ENCODE measurements at places on chromosomes 6 and 20. TPM values are rescaled to one million over a fixed set of nuclear protein-coding genes. Genes with fewer than 3 reads are reported as not detected.

Gene ADGRF5
- 4.2 TPM for total RNA-seq

Gene SGK2
- 0.09 TPM for total RNA-seq

Gene OR2H1
- total RNA-seq = not detected

- DNase-seq = no peak
- peaks cover 2% of the 10 kb centered on the region for H3K4me1 ChIP-seq
- H3K27ac ChIP-seq = no peak overlapping the region
Observed at GRCh38 chr6:170374571-170375444, 68.2 kb downstream of the FAM120B start.

DNA sequence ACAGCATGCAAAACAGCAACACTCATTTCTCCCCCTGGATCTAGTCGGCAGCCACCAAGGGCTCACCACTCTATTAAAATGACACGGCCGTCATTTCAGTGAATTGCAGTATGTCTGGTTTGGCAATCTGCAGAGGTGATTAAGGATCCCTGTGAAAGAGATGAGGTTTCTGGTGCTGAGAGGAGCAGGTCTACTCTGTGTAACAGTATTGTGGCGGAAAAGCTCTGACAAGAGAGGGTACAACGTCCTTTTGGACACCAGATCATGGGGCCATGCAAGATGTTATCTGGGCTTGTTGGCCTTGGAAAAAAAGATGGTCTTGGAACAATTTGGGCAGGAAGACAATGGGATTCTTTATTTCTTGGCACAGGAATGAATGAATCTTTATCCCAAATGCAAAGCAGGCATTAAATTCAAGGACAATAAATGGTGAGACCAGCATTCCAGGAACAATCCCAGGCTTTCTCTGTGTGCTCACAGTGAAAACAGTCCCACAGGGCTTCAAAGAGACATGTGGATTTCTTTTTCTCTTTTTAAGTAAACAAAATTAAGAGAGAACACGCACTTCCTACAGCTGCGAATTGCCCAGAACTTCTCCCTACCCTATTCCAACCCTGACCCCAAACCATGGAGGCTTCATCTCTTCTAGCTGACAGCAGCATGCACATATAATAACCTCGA is 33.7 kb upstream of the ADGRF1 start:
- no peak overlapping the region for H3K27ac ChIP-seq
- no peak overlapping the region for H3K4me3 ChIP-seq
- no peaks in the 10 kb centered on the region for H3K36me3 ChIP-seq
- no peak for DNase-seq
- H3K27me3 ChIP-seq = no peaks in the 10 kb centered on the region

- H3K27ac ChIP-seq = no peak overlapping the region
- no peaks in the 10 kb centered on the region for H3K36me3 ChIP-seq
- H3K27me3 ChIP-seq = no peaks in the 10 kb centered on the region
- H3K4me1 ChIP-seq = peaks cover 5% of the 10 kb centered on the region
- no peak for DNase-seq
Observed at GRCh38 chr20:33773412-33774089, 37.6 kb upstream of the CHMP4B start.

DNA sequence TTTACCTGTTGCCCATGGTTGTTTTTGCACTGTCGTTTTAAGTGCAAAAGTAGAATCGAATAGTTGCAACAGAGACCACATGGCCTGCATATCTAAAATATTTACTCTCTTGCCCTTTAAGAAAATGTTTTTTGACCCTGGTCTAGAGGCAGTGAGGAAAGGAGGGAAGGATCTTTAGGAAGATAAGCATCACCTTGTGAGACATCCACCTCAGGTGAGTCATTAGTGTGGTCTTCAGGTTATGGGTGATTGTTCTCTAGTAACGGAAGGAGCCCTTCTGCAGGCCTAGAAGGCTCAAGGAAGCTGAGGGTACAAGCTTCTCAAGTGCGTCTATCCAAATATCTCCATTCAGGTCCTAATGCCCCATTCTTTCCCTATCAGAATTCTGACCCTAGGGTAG is 6.6 kb upstream of the RAB44 start:
- no peak overlapping the region for H3K4me3 ChIP-seq
- no peak for DNase-seq
- no peaks in the 10 kb centered on the region for H3K4me1 ChIP-seq
- H3K27ac ChIP-seq = no peak overlapping the region
- no peaks in the 10 kb centered on the region for H3K36me3 ChIP-seq

GRCh38 chr6:45990162-45990561 is 25.5 kb downstream of the CLIC5 start:
- no peak for DNase-seq
- no peaks in the 10 kb centered on the region for H3K36me3 ChIP-seq
- no peak overlapping the region for H3K4me3 ChIP-seq
- H3K4me1 ChIP-seq = no peaks in the 10 kb centered on the region
- no peaks in the 10 kb centered on the region for H3K27me3 ChIP-seq
- H3K27ac ChIP-seq = no peak overlapping the region

- H3K27me3 ChIP-seq = no peaks in the 10 kb centered on the region
- H3K4me3 ChIP-seq = no peak overlapping the region
- no peak for DNase-seq
- no peak overlapping the region for H3K27ac ChIP-seq
Observed at GRCh38 chr20:48294196-48294595, 508.9 kb upstream of the SULF2 start.

DNA sequence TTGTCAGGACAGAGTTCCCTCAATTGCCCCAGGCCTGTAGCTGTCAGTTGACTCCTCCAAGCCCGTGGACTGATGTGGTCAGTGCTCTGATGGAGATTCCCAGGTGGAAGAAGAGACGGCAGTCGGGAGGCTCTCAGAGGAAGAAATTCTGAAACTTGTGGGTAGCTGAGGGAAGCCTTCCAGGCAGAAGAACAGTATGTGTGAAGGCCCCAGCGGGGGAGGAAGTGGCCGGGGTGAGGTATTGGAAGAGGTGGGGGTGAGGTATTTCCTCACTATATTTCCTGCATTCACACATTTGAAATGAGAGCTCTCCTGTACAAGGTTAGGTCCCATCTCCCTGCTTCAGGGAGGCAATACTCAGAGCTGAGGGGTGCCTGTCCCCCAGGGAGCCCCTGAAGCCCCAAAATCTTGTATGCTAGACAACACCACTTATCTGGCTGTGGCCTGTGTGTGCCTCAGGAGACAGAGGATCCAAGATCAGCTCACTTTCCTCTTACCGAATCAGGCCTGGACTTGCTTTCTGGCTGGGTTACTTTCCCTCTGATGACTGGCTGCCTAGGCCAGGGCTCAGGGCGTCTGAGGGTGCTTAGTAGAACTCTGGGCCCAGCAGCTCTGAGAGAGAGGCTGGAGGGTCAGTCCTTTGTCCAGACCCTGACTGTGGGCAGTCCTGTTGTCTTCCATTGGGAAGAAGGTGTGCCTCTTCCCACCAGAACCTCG is 49.3 kb upstream of the MYL9 start:
- H3K27ac ChIP-seq = peak overlapping the region; percentile 0
- H3K4me1 ChIP-seq = no peaks in the 10 kb centered on the region
- no peak overlapping the region for H3K4me3 ChIP-seq
- peaks cover 1% of the 10 kb centered on the region for H3K36me3 ChIP-seq
- DNase-seq = peak; percentile 37
- H3K27me3 ChIP-seq = no peaks in the 10 kb centered on the region

DNA sequence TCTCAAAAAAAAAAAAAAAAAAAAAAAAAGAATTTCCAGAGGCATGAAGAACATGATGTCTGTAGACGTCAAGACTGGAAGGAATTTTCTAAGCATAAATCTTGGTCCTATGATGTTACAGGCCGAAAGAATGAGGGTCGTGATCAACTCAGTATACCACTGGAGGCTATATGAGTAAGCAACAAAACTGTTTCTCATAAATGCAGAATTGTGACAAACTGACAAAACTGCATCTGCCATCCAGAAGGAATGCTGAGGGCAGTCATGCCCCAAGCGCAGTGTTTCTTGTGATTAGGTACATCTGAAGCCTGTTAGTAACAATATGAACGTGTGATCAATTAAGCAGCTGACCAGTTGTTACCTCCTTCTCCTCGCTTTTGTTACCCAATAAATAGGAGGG is 43.5 kb upstream of the ADGRG6 start:
- H3K27ac ChIP-seq = no peak overlapping the region
- no peaks in the 10 kb centered on the region for H3K27me3 ChIP-seq
- DNase-seq = no peak
- H3K36me3 ChIP-seq = no peaks in the 10 kb centered on the region
- H3K4me1 ChIP-seq = no peaks in the 10 kb centered on the region

GRCh38 chr6:151179321-151179720 is 60.4 kb upstream of the AKAP12 start:
- H3K36me3 ChIP-seq = no peaks in the 10 kb centered on the region
- H3K4me3 ChIP-seq = no peak overlapping the region
- no peak overlapping the region for H3K27ac ChIP-seq
- no peaks in the 10 kb centered on the region for H3K27me3 ChIP-seq
- no peaks in the 10 kb centered on the region for H3K4me1 ChIP-seq
- DNase-seq = no peak

GRCh38 chr20:58146746-58147140 is 81.7 kb downstream of the ANKRD60 start:
- no peak overlapping the region for H3K27ac ChIP-seq
- H3K36me3 ChIP-seq = no peaks in the 10 kb centered on the region
- H3K4me1 ChIP-seq = no peaks in the 10 kb centered on the region
- H3K27me3 ChIP-seq = peaks cover 14% of the 10 kb centered on the region
- no peak overlapping the region for H3K4me3 ChIP-seq
- DNase-seq = no peak

GRCh38 chr6:168345896-168346754 is 26.5 kb upstream of the DACT2 start:
- H3K36me3 ChIP-seq = no peaks in the 10 kb centered on the region
- no peak for DNase-seq
- no peak overlapping the region for H3K4me3 ChIP-seq
- peaks cover 12% of the 10 kb centered on the region for H3K27me3 ChIP-seq

DNA sequence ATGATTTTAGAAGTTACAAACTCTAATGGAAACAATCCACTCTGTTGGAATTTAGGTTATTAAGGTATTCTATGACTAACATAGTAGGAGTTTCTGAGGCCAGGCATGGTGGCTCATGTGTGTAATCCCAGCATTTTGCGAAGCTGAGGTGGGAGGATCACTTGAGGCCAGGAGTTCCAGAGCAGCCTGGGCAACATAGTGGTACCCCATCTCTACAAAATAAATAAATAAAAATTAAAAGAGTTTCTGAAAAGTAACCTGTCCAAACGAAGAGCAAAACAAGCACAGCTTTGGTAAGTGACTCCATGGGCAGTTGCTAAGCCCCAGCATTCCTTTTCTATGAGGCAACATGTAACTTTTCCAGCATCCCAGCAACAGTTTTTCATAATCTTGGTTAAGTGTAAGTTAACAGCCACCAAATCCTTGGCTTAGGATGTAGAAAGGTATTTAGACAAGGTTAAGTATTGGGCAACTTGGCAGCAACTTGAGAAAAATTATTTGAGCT is 86.3 kb downstream of the SOX4 start:
- H3K27ac ChIP-seq = no peak overlapping the region
- peaks cover 5% of the 10 kb centered on the region for H3K36me3 ChIP-seq
- no peak overlapping the region for H3K4me3 ChIP-seq
- no peaks in the 10 kb centered on the region for H3K4me1 ChIP-seq

GRCh38 chr6:136188486-136188885 is 61.6 kb downstream of the MTFR2 start:
- no peaks in the 10 kb centered on the region for H3K36me3 ChIP-seq
- no peaks in the 10 kb centered on the region for H3K27me3 ChIP-seq
- H3K27ac ChIP-seq = no peak overlapping the region
- no peak for DNase-seq
- no peak overlapping the region for H3K4me3 ChIP-seq
- no peaks in the 10 kb centered on the region for H3K4me1 ChIP-seq

All from thymus (tissue), 14 donors.